ENCODE measurements at places on chromosomes 3 and 15.
A peak's percentile ranks its signal among the peaks of the same experiment; 100 is the strongest.

GRCh38 chr3:127839099-127839498 is 16.8 kb upstream of the MGLL start:
- no peak for DNase-seq

DNA sequence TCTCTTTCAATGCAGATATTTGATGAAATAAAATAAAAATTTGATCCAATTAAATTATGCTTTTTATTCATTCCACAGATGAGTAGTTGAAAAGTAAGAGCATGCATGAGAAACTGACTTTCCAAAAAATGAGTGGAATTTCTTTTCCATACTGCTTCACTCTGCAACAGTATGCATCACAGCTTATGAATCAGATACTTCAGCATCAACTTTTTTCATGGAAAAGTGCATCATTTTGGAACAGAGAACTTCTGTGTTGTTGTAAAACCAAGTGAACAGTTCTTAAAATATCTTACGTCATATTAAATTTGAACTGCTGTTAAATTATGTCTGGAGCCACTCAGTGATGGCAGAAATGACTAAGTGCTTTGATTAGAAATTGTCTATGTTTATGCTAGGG is 16.7 kb upstream of the SLC7A14 start:
- no peak for DNase-seq

DNA sequence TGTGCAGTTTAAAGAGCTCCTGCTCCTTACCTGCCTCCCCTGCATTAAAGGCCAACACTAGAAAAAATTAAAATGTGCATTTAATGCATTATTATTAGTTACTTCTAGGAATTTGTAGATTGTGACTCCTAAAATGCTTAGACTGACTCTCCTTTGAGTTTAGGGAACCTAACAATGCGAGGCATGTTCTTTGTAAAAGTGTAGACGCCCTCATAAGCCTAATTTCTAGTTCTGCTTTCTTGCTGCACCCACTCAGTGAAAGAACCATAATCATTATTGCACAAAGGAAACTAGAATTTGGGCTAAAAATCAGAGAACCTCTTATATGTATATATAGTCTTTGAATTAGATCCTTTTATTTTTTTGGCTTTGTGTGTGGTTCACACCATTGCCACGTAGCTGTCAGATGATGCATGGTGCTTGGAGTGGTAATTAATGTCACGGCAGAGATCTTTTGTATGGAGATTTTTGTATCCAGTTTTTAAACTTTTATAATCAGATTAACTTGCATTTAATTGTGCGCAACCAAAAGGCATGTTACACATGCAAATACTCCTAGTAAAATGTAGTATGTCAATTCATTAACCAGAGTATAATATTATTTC is 710 bp downstream of the ABHD10 start:
- no peak for DNase-seq

- DNase-seq: peak; percentile 34
These were observed 81.2 kb downstream of the SRGAP3 start for GRCh38 chr3:9168241-9168741.

DNA sequence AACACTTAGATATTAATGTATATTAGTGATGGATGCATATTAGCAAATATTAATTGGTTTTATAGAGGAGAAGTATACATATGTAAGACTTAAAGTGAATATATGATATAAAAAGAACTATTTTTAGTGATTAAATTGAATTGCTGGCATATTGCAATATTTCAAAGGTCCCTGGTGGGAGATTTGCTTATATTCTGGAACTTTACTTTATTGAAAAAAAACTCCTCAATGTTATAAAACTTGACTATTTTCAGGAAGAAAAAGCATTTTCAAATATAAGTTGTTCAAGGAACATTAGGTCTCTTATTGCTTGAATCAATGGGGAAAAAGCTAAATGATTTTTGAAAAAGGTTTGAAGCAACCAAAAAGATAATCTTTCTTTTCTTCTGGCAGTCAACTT is 21.4 kb upstream of the OTOL1 start:
- DNase-seq: no peak

GRCh38 chr3:138774529-138775253 is 60.0 kb downstream of the PIK3CB start:
- no peak for DNase-seq

DNA sequence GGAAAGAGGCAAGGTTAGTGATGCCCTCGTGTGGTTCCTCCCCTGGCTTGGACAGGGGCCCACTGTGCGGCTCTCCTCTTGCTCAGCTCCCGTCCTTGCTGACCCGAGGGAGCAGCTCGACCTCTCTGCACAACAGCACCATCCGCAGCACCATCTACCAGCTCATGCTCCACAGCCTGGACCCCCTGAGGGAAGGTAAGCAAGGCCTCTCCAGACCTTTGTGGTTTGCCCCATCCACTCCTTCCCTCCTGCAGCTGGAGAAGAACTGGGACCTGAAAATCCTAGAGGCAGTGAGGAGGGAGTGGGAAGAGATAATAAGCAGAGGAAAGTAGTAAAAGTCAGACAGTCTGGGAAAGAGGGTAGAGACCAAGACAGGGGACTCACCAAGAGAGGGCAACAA is 17.8 kb downstream of the SLC24A1 start:
- no peak for DNase-seq

GRCh38 chr15:75918135-75918534 is 14.5 kb downstream of the FBXO22 start:
- no peak for DNase-seq

DNA sequence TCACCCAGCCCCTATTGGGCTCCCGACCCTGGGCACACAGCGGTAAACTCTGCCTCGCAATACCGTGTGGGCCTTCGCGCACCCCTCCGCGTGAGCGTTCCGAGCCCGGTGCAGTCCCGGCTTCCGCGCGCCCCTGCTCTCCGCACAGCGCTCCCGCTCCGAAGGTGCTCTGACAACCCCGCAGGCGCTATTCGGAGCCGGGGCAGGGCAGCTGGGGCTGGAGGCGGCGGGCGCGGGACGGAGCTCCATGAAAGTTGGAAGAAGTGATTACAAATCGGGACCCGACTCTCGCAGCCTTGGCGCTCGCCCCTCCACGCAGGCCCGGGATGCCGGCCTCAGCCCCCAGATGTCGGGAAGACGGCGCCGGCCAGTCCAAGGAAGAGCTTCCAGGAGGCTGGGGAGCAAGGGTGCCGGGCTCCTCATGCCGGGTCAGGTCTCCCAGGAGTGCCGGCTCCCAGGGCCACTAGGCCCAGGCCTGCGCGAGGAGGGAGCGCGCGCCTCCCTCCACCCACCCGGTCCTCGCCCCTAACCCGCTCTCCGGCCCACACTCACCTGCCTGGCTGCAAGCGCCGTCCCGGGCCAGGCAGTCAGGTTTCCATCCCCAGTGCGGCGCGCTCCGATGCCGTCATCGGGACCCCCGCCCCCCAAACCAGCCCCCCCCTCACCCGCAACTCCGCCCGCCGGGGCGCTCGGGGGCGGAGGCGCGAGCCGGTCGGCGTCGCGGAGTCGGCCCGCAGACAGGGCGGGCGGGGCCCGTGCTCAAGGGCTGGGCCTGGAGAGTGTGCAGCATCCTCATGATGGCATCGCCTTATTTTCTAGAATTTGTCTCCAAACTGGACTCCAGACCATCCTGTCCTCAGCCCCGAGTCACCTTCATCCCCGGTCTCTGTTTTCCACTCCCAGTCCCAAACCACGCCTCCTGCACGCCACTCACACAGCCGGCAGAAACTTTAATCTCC is at the start of gene KIF7:
KIF7 (minus strand) TSS at position 621 of the 959 bp plus-strand sequence. CDS start 2,537 bp downstream, outside the sequence.
- DNase-seq: no peak

DNA sequence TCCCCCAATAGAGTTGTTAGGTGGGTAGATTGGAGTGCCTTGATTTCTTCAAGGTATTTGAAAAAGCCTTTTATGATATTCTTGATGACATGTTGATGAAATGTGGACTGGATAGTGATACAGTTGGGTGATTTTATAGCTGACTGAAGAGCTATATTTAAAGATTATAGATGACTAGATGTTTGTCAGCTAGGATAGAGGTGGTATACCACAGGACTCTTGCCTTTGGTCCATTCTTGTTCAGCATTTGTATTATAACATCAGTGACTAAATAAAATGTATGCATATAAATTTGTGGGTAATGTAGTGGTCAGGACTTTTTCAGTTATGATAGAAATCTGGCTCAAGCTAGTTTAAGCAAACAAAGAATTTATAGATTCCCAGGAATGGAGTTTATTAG is 143.9 kb downstream of the ZNF609 start:
- DNase-seq: no peak

DNA sequence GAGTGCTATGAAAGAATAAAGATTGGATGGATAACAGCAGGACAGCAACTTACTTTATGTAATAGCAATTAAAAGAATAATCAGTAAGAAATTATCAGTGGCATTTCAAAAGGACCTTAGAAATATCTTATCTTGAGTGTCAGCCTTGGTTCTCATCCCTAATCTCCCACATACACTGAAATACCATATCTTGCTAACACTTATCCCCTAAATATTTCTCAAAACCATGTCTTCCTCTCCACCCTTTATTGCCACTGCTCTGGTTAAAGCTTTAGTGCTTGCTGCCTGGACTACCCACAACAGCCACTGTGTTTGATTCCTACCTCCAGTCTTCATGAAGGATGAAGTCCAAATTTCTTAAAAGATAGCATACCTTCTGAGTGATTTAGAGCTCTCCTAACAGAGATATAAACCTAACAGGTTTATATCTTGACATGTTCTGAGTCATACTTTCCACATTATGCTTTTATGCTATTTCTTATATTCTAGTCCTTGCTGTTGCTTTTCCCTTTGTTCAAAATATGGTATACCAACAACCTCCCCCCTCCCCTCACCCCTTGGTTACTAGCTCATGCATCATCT is 202.8 kb downstream of the RSRC1 start:
- DNase-seq: no peak

DNA sequence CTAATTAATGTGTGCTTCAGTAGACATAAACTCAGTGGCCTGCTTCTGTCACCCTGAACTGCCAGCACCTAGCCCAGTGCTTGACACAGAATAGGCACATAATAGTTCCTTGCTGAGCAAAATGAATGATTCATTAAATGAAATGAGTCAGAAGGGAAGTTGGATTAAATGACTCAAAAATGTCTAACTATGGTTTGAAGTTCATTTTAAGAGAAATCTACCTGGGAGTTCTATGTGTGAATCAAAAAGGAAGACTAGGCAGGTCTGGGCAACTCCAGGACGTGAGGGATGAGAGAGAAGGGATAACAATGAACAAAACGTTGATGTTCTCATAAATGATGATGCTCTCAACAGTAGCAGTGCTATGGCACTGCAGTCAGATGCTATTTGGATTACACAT is 175.0 kb downstream of the CFAP20DC start:
- no peak for DNase-seq

DNA sequence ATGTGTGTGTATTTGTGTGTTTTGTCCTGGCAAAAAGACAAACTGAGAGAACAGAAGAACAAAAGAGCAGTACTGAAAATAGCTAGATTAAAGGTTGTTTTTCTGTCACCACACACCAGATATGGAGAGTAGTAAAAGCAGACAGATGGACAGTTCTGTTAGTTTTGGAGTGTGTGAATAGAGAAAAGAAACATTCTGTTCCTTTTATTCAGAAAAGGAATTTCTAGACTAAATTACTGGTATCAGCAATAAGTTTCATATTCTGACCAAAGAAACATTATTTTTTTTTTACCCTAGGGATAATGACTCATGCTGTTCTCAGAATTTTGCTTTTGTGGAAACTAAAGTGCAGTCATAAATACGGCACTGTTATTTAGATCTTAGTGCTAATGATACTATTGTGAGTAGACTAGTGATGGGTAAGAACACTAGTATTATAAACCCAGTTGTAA is 32.9 kb downstream of the PIK3CA start:
- DNase-seq: no peak

DNA sequence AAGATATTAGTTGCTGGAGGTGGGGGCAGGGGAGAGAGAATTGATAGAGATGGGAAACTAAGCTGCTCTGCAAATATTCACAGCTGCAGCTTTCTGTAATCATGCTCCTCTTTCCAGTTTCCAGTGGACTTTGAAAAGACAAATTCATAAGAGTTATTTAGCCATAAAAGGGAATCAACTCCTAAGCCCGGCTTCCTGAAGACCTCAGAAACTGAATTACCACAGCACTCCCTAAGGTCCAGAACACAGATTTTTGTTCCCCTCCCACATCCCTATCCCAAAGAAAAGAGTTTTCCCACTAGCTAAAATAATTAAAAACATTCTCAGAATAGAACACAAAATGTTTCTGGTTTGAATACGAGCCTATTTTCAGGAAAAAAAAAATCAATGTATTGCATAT is 871.8 kb upstream of the NR2F2 start:
- DNase-seq: no peak

DNA sequence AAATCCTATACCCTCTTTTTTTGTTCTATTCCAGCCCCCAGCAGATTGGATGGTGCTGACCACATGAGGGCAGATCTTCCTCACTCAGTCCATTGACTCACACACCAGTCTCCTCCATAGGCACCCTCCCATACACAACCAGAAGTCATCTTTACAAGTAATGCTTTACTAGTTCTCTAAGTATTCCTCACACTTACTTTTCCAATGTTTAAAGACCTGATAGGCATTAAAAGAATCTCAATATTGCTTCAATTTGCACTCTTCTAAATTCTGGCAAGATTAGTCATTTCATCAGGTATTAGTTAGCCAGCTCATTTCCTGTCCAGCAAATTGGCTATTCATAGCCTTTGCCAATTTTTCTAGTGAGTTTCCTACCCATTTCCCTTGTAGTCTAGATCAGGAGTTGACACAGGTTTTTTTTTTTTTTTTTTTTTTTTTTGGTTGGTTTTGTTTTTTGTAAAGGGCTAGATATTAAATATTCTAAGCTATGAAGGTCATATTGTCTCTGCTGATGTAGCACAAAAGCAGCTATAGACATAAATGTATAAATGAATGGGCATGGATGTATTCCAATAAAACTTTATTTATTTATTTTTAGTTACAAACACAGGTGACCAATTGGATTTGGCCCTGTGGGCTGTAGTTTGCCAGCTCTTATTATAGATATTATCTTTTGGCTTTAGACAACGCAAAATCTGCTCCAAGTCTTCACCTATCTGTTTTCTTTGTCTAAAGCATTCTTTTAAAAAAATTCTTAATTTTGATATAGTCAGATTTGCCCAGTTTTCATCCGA is 76.1 kb downstream of the ABHD5 start:
- no peak for DNase-seq

DNA sequence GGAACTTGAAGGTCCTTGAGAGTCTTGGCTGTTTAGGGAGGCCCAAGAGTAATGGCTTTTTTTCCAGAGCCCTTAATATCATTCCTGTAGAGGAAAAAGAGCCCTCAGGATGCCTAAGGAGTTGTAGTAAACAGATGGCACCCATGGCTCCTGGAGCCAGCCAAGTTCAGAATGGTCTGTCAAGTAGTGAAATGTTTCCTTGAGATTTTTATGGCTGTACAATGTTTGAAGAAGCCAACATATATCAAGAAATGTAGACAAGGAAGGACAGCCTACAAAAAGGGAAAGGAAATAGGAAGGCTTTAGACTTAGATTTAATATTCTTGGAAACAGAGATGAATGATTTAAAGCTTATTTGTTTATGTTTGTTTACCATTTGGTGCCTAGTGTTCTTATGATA is 334.8 kb downstream of the SATB1 start:
- DNase-seq: no peak

- no peak for DNase-seq
These were observed 103.1 kb downstream of the TLE3 start for GRCh38 chr15:69994429-69995205.

DNA sequence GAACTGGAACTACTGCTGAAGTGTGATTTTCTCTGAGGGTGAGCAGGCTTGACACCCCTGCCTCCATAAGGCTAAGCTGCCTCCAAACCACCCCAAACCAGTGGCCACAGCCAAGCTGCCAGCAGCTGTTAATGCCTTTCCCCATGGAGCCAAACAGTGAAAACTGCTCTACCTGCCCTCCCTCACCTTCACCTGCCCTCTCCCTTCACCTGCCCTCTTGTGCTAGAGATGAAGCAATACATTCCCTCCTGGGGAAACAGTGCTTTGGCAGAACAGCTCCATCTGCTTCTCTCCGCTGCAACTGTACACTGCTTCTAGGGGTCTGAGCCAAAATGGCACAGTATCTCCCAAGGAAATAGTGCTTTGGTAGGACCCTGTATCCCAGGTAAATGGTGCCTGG is 374.1 kb downstream of the FHIT start:
- DNase-seq: no peak
